Uterus (tissue), 4 donors: ENCODE measurements at places on chromosomes 13 and 19. TPM values are rescaled to one million over a fixed set of nuclear protein-coding genes. Genes with fewer than 3 reads are reported as not detected.

GRCh38 chr13:111626371-111627305 is 306.2 kb downstream of the TEX29 start:
- DNase-seq, result no peak

- DNase-seq, result no peak
Observed at GRCh38 chr13:60887711-60888110, 490.7 kb downstream of the TDRD3 start.

GRCh38 chr13:26601669-26602068 is 44.2 kb downstream of the WASF3 start:
- no peak for DNase-seq

GRCh38 chr13:41568143-41568971 is 111.0 kb downstream of the RGCC start:
- DNase-seq, result no peak

- DNase-seq, result peak; percentile 77
Observed at GRCh38 chr19:38210458-38210987, 13.5 kb downstream of the DPF1 start.

The ZNF667 gene
- total RNA-seq, result 20.7 TPM

The TMEM272 gene
- total RNA-seq, result 0.14 TPM

GRCh38 chr13:99526549-99526948 is 25.3 kb downstream of the TM9SF2 start:
- no peak for DNase-seq

DNA sequence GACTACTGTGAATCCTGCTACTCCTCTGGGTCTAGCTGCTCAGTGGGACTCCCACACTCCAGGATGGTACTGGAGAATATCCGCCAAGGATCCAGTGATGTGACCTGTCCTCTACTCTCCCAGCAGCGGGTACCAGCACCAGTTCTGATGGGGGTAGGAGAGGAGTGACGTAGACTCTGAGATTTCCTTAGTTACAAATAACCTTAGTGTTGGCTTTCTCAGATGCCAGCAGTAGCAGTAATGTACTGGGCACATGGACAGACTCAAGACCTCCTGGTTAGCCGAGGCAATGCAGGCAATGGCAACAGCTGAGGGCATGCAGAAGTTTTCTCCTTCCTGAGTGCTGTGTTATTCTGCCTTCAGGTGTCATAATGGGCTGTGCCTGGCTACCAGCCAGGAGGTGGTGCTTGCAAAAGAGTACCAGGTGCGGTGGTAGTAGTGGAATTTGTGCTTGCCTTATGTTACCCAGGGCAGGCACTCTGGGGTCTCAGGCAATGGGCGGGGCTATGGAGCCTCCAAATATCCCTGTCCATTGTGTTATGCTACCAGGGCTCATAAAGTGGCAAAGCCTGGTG is 105.3 kb upstream of the KLF5 start:
- DNase-seq, result no peak

GRCh38 chr19:3768015-3768747 is 3.8 kb downstream of the RAX2 start:
- no peak for DNase-seq

- DNase-seq, result no peak
Observed at GRCh38 chr19:12769689-12770088, 5.7 kb downstream of the HOOK2 start.

The ZNF69 gene
- 14.1 TPM for total RNA-seq

DNA sequence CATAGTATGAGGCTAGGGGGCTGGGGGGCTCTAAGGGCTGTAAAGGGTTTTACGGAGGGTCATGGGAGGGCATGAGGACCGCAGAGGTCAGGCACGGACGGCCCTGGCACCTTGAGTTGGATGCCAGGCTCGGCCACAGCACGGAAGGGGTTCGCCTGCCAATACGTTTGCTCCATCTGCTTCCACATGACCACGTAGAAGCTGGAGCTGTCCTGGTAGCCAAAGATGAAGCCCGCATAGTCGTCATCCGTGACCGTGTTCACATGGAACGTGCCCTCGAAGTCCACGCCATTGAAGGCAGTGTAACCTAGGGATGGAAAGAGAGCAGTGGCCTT is 6.4 kb downstream of the COMP start:
- DNase-seq, result no peak

GRCh38 chr19:42021185-42021584 is 27.2 kb upstream of the ATP1A3 start:
- DNase-seq, result no peak
